ENCODE measurements at places on chromosomes 7 and 10.

- no peaks in the 10 kb centered on the region for H3K27me3 ChIP-seq
- no peaks in the 10 kb centered on the region for H3K4me1 ChIP-seq
- H3K27ac ChIP-seq, result no peak overlapping the region
- no peak overlapping the region for H3K4me3 ChIP-seq
- DNase-seq, result no peak
Measured at GRCh38 chr10:27312854-27313253, 72.3 kb upstream of the ACBD5 start.

- DNase-seq, result no peak
- H3K27me3 ChIP-seq, result no peaks in the 10 kb centered on the region
- no peaks in the 10 kb centered on the region for H3K36me3 ChIP-seq
- no peaks in the 10 kb centered on the region for H3K4me1 ChIP-seq
- H3K4me3 ChIP-seq, result no peak overlapping the region
- no peak overlapping the region for H3K27ac ChIP-seq
Measured at GRCh38 chr7:141242568-141242967, 168.7 kb downstream of the TMEM178B start.

DNA sequence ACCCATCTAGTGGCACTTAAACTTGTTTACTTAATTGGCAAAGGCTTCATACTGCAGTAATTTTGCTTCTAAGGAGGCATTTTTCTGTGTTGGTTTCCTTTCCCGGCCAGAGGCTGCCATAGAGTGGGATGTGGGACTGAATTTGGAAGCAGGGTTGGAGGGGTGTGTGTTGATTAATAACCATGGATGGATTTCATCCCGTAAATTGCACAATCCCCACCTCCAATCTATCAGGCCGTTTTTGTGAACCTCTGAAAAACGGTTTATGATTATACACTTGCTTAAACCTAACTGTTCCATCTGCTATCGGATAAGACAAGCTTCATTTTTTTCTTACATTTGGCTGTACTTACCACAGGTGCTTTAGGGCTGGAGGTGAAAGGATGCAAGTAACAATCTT lies 1.3 kb downstream of the TMEM60 start:
- no peak overlapping the region for H3K4me3 ChIP-seq
- no peak overlapping the region for H3K27ac ChIP-seq
- H3K36me3 ChIP-seq, result no peaks in the 10 kb centered on the region
- H3K4me1 ChIP-seq, result peaks cover 9% of the 10 kb centered on the region

DNA sequence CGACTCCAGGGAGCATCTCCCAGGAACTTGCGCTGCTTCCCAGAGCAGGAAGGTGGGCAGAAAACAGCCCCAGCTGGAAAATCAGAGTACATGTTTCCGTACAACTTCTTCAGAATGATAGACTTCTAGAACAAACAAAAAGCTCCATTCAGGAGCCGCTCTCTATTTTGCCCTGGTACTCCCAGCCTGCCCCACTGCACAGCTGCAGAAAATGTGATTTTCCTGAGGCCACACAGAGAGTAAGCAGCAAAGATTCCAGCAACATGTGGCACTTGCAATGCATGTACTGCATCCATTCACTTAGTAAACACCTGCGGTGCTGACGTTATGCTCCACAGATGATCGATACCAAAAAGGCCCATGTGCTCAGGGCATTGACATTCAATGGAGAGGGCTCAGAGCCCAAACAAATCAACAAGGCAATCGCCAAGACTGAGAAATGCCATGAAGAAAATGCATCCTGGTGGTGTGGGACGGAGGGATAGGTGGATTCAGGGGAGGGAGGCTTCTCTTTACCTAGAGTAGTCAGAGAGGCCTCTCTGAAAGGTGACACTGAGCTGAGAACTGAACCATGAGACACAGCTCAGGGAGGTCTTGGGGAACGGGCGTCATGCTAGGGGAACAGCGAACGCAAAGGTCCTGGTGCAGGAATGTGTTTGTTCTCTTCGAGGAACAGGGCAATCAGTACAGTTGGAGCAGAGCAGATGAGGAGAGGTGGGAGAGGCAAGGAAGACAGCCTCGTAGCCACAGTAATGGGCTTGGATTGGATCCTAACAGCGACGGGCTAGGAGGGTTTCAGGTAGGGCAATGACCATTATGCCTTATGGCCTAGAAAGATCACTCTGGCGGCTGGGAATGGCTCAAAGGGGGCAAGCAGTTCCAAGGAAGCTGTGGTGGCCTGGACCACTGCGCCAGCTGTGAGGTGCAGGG lies 35.3 kb upstream of the DUSP5 start:
- no peak overlapping the region for H3K27ac ChIP-seq
- no peak for DNase-seq
- no peaks in the 10 kb centered on the region for H3K4me1 ChIP-seq
- no peaks in the 10 kb centered on the region for H3K27me3 ChIP-seq
- H3K36me3 ChIP-seq, result no peaks in the 10 kb centered on the region
- no peak overlapping the region for H3K4me3 ChIP-seq

DNA sequence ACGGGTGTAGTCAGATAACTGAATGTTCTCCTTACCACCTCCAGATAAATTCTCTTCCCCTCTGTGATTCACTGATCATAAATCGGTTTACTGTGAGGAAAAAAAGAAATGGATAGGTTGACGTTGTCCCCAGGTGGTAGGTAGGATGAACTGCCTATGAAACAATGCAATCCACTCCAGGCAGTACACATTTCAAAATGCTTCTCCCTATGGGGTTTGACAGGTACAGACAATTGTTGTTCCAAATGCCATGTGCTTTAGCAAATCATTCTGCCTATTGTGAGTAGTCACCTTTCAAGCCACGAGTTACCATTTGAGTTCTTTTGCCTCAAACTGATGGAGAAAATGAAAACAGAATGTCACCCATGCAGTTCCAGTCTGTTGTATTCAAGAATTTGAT lies 21.8 kb downstream of the VIM start:
- no peak overlapping the region for H3K27ac ChIP-seq
- H3K36me3 ChIP-seq, result no peaks in the 10 kb centered on the region
- no peaks in the 10 kb centered on the region for H3K27me3 ChIP-seq

DNA sequence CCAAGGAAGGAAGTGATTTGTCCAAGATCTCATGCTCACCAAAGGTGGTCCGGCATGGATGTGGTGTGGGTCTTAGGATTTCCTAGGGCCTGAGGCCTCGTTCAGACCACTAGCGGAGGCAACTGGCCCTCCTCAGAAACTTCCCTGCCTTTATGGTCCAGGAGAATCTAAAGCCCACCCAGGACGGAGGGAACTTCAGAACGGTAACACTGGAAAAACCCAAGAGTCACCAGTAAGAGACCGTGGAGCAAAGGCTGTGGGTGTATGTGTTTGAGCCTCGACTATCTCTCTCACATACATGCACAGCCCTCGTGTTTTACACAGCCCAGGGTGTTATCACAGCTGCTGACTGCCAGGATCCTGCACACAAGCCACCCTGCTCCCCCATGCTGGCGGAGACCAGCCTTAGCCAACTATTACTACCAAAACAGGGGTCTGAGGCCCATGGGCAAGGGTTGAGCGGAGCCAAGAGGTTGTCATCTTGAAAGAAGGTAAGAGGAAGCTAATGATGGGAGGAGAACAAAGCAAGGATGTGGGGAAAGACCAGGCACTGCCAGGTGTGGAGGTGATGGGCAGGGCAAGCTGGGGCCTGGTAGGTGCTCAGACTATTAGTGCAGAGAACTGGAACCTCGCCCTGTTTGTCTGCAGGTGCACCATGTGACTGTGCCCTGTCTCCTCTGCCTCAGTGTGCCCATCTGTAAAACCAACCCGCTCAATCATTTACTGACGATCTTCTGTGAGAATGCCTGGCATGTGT lies 170.2 kb upstream of the ZMIZ1 start:
- H3K4me3 ChIP-seq, result no peak overlapping the region
- no peaks in the 10 kb centered on the region for H3K4me1 ChIP-seq
- H3K27me3 ChIP-seq, result no peaks in the 10 kb centered on the region
- no peaks in the 10 kb centered on the region for H3K36me3 ChIP-seq
- no peak overlapping the region for H3K27ac ChIP-seq
